ENCODE measurements at places on chromosomes 2 and 18. TPM values are rescaled to one million over a fixed set of nuclear protein-coding genes. Genes with fewer than 3 reads are reported as not detected.

DNA sequence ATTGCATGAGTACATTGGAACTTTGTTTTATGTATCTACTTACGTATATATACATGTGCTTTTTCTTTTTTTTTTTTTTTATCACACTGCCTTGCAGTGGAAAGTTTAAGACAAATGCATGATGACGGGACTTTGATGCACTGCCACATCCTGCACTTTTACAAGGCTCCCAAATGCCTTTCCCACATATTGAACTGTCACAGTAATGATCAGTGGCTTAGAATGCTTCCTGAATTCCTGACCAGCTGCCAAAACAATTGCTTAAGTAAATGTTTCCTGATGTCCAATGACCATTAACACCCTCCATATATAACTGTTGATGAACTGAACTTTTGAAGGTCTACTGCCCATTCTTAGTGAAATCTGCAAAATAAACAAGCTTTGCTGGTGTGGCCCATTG lies 60.2 kb downstream of the LYPD6B start:
- DNase-seq: no peak

- no peak for DNase-seq
Measured at GRCh38 chr18:79816981-79817606, 19.4 kb downstream of the KCNG2 start.

DNA sequence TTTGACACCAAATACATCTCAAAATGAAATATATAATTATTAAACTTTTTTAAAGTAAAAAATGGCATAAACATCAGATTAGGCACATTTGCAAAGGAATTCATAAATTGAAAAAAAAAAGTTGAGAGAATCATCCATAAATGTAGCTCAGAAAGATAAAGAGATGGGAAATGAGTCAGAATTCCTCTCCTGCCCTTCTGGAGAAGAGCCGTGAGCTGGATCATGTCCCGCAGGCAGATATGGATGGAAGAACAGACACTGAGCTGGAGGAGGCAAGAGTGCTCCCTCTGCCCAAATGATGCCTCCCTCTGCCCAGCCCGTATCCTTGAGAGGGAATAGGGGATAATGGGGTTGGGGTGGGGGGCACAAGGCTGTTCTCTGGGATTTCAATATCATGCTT lies 190.9 kb downstream of the TFCP2L1 start:
- no peak for DNase-seq

GRCh38 chr2:239973386-239973785 lies 51.8 kb downstream of the NDUFA10 start:
- no peak for DNase-seq

DNA sequence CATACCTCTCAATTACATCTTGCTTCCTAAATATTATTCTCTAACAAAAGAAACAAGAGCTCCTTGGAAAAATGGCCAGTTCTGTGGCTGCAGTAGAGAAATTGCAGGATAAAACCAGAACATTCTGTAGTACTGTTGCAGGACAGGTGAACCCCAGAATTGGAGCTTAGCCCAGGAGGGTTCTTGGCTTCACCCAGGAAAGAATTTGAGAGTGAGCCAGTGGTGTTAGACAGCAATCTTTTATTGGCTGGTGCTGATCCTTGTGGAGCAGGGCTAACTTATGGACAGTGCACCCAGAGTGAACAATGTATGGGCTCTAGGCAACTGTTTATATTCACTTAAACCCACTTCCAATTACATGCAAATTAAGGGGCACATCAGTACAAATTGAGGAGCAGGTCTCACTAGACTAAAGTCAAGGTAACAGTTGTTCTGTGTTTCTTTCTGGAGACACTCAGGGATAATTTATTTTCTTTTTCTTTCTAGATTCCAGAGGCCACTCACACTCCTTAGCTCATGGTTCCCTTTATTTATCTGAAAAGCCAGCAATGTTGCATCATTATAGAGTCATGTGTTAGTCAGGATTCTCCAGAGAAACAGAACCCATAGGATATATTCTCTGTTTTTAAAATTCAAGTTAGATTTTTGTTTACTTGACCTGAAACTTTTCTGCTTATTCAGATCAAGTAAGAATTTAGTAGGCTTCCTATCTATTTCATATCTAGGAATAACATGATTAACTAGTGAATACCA lies 348.1 kb downstream of the CCDC85A start:
- DNase-seq: no peak

- no peak for DNase-seq
Measured at GRCh38 chr18:10439898-10440297, 14.5 kb upstream of the APCDD1 start.

DNA sequence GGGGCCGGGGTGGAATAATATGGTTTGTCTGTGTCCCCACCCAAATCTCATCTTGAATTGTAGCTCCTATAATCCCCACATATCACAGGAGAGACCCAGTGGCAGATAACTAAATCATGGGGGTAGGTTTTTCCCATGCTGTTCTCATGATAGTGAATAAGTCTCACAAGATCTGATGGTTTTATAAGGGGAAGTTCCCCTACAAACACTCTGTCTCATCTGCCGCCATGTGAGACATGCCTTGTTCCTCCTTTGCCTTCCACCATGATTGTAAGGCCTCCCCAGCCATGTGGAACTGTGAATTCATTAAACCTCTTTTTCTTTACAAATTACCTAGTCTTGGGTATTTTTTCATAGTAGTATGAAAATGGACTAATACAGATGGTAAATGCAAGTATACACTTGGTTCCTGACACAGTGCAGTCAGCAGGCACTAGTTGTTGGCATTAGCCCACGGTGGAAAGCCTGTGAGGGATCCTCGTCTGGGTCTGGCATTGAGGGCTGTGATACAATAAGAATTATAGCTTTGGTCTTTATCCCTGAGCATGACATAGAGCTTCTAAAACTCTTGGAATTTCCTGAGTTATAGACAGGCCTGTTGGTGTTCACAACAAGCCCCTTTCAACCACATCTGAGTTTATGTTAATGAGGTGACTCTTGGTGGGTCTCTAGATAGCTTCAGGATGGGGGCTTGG lies 135.8 kb downstream of the CABLES1 start:
- peak; percentile 61 for DNase-seq

GRCh38 chr18:77160515-77160914 lies 27.9 kb upstream of the MBP start:
- no peak for DNase-seq

- no peak for DNase-seq
Measured at GRCh38 chr2:195352581-195352980, 304.4 kb upstream of the SLC39A10 start.

GRCh38 chr18:51082571-51083267 lies 52.7 kb downstream of the SMAD4 start:
- DNase-seq: peak; percentile 40

DNA sequence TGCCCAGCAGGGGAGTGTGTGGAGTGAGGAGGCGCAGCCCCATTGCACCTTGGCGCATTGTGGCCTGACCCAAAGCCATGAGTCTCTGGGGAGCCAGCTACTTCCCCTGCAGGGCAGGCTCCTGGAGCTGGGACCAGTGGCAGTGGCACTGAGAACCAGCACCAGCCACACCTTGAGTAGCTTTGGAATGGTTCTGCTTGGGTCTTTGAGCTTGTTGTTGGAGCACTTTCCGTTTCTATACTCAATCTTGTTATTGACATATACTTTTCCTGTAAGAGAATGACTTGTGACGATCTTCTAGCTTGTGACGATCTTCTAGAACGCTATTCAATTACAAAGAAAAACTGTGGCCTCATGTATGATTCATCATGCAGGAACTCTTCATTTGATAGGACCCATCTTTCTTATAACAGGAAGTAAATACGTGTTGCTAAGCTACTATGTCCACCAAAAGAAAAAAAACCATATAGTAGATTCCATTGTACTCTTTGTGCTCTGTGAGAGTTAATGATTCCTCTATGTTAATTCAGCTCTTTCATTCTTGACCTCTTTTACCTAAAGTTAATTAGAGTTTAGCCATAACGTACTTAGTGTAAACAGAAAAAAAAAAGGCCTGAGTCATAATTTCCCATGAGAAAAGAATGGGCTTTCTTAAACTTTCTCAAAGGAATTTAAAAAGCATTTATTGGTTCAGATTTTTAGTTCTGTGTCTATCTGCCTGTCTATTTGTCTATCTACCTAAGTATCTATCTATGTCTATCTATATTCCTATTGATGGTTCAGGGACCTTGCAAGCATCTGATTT lies 113.1 kb downstream of the GATA6 start:
- DNase-seq: peak; percentile 91

DNA sequence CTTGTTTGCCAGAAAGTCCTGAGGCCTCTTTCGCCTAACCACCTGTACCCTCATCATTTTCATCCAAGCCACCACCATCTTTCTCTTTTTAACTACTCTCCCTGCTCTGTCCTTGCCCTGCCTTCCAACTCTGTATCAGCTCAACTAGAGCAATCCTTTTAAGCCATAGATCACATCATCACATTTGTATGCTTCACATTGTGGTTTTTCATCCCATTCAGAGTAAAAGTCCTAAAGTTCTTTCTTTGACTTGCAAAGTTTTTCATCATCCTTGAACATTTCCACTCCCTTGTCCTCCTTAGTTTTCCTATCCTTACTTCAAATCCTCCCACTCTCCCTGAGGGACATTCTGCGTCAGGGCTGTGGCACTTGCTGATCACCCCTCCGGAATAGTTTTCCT lies 73.9 kb downstream of the SLC39A10 start:
- no peak for DNase-seq

DNA sequence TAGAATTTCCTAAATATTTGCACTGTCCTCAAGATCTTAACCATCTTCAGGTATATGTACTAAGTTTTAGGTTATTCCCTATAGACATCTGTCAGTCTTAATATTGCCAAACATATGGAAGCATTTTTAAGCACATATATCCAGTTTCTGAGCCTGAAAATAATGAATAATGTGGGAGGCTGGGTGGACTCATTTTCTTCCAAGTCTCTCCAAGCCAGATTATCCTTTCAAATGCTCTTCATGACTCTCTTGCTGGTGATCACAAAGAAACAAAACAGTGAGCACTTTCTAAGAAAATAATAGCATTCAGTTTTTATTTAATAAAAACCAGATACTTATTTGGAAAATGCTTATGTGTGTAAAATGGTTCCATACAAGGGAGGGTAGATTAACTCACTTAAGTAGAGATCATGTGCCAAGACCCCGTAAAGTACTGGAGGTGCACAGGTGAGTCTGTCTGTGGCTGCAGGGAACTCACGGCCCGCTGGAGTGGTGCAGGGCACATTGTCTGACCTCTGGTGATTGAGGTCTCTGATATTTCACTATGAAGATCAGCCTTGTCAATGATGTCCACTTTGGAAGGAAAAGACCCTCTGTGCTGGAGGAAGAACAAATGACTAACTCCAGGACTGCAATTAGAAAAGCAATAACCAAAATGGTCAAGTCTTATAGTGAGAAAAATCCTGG lies 161.6 kb downstream of the TMEM18 start:
- no peak for DNase-seq

GRCh38 chr2:10307561-10308156 lies 5.0 kb downstream of the HPCAL1 start:
- no peak for DNase-seq

GRP gene
- total RNA-seq: not detected

DNA sequence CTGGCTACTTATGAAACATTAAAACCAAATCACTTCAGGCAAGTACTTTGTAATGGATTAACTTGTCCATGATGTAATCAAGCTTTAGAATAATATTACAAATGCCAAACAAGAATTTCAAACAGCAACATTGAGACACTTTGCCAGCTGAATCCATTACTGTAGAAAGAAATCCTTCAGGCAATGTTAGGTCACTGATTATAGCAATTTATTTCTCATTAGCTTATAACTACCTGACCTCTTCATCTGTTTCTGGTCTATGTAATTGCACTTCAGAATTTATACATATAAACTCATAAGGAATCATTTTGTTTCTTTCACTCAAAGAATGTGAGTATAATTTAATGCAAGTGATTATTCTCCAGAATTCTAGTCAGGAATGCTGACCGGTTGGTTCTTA lies 692.6 kb upstream of the TMEFF2 start:
- no peak for DNase-seq

All from dermis microvascular lymphatic vessel endothelial cell (primary cell).